ENCODE measurements at places on chromosomes 16 and 17. TPM values are rescaled to one million over a fixed set of nuclear protein-coding genes. Genes with fewer than 3 reads are reported as not detected.

GRCh38 chr16:62201911-62202310 is 165.7 kb upstream of the CDH8 start:
- no peak for DNase-seq

- no peak for DNase-seq
Observed at GRCh38 chr16:72372087-72373045, 200.4 kb upstream of the PMFBP1 start.

Gene UBE2G1
- total RNA-seq, result 91.0 TPM

Gene KRTAP4-4
- not detected for total RNA-seq

All from heart left ventricle (tissue), 16 donors.